NCI-H2029 (cell line): ENCODE measurements at places on chromosomes 1 and 21.

DNA sequence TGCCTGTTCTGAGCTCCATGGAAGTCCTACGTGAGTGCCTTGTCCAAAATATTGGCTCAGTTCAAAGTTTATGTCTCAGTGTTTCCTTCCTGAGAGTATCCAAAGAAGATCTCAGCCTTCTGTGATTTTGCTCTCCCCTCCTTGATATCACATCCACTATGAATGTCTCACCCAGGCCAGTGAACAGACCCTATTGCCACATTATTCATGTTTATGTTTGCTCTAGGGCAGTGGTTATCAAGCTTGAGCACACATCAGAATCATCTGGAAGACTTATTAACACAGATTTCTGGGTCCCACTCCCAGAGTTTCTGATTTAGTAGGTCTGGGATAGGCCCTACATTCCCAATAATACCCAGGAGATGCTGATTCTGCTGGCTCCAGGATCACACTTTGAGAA is 145.0 kb upstream of the FGGY start:
- DNase-seq, result no peak

DNA sequence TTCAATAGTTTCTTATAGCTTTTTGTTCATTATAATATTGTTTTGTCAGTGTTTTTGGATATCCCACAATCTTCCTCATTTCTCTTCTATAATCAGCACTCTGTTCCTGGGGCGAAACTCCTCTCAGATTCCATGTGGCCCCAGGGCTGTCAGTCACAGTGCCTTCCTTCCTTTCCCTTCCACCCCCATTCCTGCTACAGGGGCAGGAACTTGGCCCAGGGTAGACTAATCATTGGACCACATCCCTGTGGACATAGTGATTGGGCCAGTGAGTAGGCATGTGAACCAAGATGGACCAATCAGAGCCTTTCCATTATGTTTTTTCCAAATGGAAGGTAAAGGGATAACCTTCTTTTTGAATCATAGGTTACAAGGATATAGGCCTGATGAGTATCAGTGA is 78.3 kb downstream of the PGM1 start:
- no peak for DNase-seq

DNA sequence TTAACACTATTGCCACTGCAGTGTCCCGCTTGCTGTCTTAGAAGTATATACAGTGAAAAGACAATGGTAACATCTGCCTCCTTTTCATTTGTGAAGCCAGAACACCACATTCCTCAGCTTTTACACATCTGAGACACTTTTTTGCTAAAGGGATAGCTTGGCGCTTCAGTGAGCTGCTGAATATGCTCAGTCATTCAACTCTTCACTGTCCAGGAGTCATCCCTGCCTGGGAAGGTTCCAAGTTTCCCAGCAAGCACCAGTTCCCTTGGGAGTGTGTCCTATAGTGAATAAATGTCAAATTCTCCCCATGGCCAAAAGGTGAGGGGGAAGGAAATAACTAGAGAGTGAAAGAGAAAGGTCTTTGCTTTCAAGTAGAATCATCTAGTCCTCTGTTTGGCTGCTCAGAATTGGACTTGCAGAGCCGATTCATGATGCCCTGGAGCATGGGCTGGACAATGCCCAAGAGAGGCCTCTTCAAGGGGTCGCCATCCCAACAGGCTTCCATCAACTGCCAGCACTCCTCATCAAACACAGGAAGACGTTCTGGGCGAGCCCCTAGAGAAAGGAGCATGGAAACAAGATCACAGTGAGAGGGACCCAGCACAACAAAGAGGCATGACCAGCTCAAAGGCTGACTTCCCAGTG is 25.5 kb upstream of the RBBP5 start:
- DNase-seq, result no peak

DNA sequence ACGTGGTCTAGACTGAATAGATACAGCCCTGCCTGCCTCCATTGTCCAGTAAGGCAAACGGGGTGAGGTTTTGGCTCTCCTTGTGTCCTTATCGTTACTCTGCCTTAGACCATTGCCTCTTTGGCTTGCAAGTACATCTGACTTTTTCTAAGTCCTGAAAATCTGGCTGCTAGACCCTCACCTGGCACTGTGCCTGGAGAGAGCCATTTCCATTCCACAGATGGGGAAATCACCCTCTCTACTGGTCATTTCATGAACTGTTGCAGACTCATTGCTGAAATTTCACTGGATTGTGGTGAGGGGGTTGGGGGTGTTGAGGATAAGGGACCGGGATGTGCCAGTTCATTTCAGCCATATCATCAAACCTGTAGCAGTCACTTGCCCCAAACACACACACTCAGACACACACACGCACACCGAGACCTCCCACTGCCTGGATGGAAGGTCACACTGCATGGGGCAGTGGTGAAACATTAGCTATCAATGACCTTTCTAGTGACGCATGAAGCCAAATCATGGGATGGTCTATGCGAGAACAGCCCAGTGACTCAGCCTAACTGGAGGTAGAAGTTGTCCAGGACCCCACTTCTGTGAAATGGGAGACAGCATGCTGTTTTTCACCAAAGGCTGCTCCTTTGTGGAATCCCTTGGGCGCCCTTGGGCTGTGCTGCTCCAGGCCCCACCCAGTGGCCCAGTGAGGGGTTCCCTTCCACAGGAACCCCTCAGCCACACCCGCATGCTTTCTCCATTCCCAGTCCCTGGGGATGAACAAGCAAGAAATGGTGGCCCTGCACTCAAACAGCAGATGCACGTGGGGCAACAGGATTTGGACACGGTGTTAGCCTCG is 34.9 kb upstream of the VASH2 start:
- DNase-seq, result no peak

- no peak for DNase-seq
Measured at GRCh38 chr1:77514921-77515776, 167.3 kb downstream of the ZZZ3 start.

- no peak for DNase-seq
Measured at GRCh38 chr1:101325144-101325543, 88.3 kb downstream of the S1PR1 start.

GRCh38 chr1:206470692-206471414 is 577 bp downstream of the IKBKE start:
- peak; percentile 11 for DNase-seq

- DNase-seq, result no peak
Measured at GRCh38 chr21:25750085-25750484, 15.3 kb downstream of the GABPA start.

- DNase-seq, result no peak
Measured at GRCh38 chr21:44958471-44959191, 18.8 kb downstream of the SLX9 start.

DNA sequence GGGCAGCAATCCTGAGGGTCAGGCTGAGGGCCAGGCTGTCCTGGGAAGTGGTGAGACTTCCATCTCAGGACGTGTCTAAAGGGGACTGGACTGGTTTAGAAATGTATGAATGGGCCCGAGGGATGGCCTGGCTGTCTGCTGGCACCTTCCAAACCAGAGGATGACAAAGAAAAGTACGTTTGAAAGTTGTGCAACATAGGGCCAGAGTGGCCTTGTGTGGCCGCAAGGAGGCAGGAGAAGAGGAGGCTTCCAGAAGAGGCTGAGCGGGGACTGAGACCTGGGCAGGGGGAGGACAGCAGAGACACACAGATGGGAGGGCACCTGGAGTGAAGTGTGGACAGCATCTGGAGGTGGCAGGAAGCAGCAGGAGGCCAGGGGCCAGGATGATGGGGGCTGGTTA is 2.6 kb upstream of the SYTL1 start:
- no peak for DNase-seq

DNA sequence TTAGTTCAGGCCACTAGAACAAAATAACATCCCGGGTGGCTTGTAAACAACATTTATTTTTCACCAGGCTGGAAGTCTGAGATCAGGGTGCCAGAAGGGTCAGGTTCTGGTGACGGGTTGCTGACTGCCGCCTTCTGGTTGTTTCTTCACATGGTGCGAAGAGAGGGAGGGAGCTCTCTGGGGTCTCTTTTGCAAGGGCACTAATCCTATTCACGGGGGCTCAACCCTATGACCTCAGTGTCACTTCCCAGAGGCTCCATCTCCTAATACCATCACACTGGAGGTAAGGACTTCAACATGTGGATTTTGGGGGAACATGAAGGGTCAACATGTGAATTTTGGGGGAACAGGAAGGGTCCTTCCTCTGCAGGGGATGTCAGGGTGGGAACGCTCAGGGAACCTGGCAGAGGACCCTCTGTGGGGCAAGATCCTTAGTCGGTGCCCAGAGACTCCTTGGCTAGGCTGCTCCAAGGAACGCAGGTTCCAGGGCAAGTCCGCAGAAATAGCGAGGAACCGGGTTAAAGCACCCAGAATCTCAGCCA is 8.7 kb upstream of the C2CD2 start:
- no peak for DNase-seq

DNA sequence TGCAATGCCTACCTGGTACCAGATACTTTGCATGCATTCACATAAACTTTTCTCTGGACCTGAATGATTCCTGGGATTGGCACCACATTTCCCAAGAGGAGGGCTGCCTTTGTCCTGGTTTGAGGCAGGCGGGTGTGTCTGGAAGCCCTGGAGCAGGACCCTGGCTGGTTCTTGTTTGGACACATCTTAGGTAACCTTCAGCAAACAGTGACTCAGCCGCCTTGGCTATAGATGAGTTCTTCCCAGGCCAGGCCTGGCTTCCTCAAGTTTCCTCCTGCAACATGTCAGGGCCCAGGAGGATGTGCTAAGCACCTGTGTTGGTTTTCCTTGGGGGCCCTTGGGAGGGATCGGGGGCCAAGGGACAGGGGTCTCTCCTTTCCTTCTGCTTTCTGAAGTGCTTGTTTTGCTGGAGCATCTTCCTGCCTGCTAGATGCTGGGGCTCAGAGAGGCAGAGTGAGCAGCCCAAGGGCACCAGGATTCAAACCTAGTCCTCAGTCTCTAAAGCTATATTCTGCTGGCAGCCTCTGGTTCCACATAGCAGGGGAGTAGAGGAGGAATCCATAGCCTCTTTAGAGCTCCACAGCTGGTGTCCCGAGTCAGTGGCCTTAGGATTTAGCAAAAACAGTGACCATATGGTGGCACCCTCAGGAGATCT is 38.2 kb downstream of the PAX7 start:
- DNase-seq, result peak; percentile 6

- DNase-seq, result no peak
Measured at GRCh38 chr1:211330282-211330936, 3.8 kb downstream of the TRAF5 start.

DNA sequence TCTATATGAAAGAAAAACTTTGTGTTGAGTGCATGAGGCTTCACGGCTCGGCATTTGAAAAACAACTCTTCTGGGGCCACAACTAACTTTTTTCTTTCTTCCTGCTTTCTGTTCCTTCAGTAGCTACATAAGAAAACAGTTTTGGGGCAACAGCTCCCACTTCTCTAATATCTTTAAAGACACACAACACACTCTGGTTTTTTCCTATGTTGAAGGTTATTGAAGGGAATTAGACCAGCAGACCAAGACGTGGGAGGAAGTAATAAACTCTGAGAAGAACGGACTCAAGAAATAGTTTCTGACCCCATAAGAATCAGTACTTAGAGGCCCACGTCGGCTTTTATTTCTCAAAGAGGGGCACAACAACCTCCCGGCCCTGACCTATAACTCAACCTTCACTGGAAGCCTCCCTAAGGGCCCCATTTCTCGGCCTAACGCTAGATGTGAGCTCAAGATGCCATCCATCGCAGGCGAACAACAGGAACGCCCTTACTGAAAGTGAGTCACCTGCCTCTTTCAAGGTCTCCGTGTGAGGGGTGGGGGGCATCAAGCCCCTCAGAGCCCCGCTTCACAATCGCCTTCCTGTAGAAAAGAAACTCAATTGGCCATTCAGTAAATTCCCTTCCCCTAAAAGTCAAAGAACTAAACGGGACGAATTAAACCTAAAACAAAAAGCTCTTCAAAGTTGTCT is 844 bp downstream of the ZMYM6 start:
- peak; percentile 3 for DNase-seq

DNA sequence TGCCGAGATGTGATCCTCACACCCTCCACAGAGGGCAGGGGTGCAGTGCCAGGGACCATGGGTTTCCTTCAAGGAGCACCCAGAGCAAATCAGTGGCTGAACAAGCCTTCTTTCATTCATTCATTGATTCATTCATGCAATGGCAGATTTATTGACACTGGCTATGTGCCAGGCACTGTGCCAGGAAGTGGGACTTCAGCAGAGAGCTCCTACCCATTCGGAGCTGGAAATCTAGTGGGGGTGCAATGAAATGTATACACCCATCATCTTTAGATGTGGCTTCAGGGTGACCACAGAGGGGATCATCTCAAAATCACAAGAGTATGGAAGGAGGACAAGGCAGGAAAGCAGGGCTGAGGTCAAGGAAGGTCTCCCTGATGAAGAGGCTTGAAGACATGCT is 18.9 kb downstream of the SLC6A9 start:
- DNase-seq, result peak; percentile 80

- peak; percentile 34 for DNase-seq
Measured at GRCh38 chr1:80217377-80217986, 1211.0 kb upstream of the ADGRL4 start.

DNA sequence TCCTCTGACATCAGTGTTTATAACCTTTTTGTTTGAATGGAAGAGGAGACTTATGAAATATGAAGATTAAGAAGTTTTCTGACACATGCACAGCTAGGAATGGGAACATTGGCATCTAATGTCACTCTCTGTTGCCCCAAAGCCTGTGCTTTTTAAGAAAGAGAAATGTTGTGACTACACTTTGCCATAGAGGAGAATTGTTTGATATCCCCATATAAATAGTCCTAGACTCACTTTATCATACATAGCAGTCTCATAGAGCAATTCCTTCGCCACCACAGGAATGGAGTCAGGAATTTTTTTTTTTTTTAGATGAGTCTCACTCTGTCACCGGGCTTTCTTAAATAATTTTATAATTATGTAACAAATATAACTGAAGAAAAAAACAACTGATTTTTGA is 1.5 kb downstream of the KRTAP21-3 start:
- no peak for DNase-seq

DNA sequence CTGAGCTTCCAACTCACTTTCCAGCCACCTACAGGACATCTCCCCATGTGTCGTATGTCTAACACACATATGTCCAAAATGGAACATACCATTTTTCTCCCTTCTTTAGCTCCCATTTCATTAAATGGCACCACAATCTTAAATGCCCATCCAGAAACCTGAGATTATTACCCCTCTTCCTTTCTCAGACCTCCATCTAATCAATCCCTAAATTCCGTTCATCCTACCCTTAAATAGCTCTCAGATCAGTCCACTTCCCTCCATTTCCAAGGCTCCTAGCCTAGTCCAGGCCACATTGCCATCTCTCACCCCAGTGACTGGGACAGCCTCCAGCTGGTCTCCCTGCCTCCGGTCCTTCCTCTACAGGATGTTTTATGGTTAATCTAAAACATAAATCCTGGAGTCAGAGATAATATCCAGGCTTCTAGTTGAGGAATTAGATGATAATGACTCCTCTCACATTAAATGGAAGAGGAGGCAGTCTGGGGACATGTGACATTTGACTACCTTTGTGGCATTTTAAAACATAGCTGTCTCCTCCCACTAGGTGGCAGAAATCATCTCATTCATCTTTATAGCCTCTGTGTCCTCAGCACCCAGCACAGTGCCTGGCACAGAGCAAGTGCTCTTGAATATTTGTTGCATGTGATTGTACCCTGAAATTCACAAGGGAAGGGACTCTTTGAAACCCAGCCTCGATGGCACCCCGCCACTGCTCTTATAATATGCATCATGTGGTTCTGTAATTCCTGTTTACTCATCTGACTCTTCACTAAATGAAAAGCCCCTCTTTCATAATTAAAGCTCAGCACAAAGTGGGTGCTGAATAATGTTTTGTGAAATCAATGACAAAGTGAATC is 102.3 kb downstream of the TMEM53 start:
- DNase-seq, result peak; percentile 22

GRCh38 chr21:33767236-33767635 is 124.9 kb downstream of the ITSN1 start:
- no peak for DNase-seq

- DNase-seq, result no peak
Measured at GRCh38 chr1:90358448-90358847, 358.7 kb downstream of the BARHL2 start.
